ENCODE measurements at places on chromosomes 5 and 9. TPM values are rescaled to one million over a fixed set of nuclear protein-coding genes. Genes with fewer than 3 reads are reported as not detected.

The GABRB2 gene
- polyA plus RNA-seq, result not detected

DNA sequence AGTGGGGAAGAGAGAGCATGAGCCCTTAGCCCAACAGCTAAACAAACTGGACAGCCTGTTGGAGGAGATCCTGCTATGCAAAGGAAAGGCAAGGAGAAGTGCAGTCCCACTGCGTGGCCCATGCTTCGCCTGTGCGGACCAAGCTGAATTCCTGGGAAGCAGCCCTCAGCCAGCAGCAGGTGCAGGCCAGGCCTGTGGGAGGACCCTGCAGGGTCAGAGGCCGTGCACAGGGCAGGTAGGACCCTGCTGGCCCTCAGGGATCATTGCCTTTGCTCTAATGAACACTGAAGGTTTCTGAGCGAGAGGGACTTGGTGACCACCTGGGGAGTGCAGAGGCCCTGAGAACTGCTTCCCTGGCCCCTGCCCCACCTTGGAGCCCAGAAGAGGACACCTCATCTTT is 6.0 kb upstream of the SLC6A19 start:
- H3K4me3 ChIP-seq, result no peak overlapping the region
- peaks cover 2% of the 10 kb centered on the region for H3K27me3 ChIP-seq
- no peaks in the 10 kb centered on the region for H3K36me3 ChIP-seq
- no peaks in the 10 kb centered on the region for H3K4me1 ChIP-seq
- no peak overlapping the region for H3K27ac ChIP-seq
- DNase-seq, result no peak

GRCh38 chr5:80189201-80189600 is 66.6 kb downstream of the SERINC5 start:
- H3K4me1 ChIP-seq, result peaks cover 19% of the 10 kb centered on the region
- no peak for DNase-seq
- H3K27me3 ChIP-seq, result no peaks in the 10 kb centered on the region
- no peaks in the 10 kb centered on the region for H3K36me3 ChIP-seq

DNA sequence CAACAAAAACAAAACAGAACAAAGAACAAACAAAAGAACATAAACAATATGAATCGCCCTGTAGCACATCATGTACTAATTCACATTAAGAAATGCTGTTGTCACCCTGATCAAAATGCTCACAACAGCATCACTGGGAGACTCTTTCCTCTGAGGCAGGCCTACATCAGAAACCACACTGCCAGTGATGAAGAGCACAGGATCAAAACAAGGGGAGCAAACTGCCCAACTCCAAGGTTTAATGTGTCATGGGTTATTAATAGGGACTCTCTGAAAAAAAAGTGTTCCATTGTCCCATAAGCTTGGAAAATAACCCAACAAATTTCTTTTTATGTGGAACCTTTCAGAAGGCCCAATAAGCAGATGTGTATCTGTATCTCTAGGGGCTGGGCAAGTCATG is 74.2 kb downstream of the PTPN3 start:
- H3K27me3 ChIP-seq, result no peaks in the 10 kb centered on the region
- no peak overlapping the region for H3K4me3 ChIP-seq
- no peak for DNase-seq

DNA sequence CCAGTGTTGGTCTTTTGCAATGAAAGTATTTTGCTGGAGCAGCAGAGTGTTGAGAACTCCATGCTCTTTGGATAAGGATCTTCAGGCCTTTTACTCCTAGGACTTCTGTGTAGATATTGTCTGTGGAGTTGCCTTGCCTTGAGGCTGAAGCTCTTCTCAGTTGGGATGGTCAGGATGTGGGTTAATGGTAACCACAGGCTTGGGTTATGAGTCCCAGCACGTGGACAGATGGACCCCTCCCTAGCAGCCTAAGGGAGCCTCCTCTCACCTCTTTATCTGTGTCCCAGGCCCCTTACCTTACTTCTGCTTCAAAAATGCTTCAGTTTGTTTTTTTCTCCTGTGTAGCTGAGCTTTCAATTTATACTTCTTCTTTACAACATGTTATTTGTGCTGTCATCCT is 109.9 kb downstream of the MEGF10 start:
- no peak for DNase-seq
- H3K4me3 ChIP-seq, result no peak overlapping the region
- H3K4me1 ChIP-seq, result no peaks in the 10 kb centered on the region
- H3K36me3 ChIP-seq, result no peaks in the 10 kb centered on the region

- no peaks in the 10 kb centered on the region for H3K4me1 ChIP-seq
- no peak overlapping the region for H3K4me3 ChIP-seq
- H3K36me3 ChIP-seq, result no peaks in the 10 kb centered on the region
- no peak for DNase-seq
- H3K27me3 ChIP-seq, result no peaks in the 10 kb centered on the region
Observed at GRCh38 chr9:127033061-127033460, 89.4 kb downstream of the ANGPTL2 start.

GRCh38 chr9:115495052-115495635 is 377.2 kb upstream of the TNC start:
- no peak for DNase-seq
- H3K36me3 ChIP-seq, result no peaks in the 10 kb centered on the region
- no peak overlapping the region for H3K27ac ChIP-seq

DNA sequence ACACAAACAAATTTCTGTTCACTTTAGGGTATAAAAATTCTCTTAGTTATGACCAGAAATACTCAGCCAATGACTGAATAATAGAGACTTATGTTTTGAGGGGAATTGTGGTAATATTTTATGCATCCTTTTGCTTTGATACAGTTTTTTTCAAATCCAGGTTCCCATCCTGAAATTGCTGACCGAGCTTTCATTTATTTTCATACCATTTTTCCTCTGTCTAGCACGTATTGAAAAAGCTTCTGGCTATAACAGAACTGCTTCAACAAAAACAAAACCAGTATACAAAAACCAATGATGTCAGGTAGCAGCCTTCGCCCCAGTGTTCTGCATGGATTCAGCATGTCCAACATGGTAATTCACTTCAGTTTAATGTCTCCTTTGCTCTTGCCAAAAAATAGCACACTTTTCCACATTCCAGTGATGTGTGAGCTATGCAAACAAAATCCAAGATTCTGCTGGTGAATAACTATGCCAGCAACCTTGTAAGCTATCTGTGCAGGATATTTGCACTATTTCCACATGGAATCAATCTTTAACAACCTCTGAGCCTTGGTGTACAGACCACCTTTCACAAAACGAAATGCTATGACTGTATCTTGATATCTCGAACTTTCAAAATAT is 22.0 kb downstream of the CCNH start:
- no peak overlapping the region for H3K27ac ChIP-seq
- H3K27me3 ChIP-seq, result no peaks in the 10 kb centered on the region
- H3K4me1 ChIP-seq, result peaks cover 21% of the 10 kb centered on the region
- peaks cover 47% of the 10 kb centered on the region for H3K36me3 ChIP-seq
- DNase-seq, result no peak
- no peak overlapping the region for H3K4me3 ChIP-seq

The FST gene
- polyA plus RNA-seq, result 7.3 TPM

DNA sequence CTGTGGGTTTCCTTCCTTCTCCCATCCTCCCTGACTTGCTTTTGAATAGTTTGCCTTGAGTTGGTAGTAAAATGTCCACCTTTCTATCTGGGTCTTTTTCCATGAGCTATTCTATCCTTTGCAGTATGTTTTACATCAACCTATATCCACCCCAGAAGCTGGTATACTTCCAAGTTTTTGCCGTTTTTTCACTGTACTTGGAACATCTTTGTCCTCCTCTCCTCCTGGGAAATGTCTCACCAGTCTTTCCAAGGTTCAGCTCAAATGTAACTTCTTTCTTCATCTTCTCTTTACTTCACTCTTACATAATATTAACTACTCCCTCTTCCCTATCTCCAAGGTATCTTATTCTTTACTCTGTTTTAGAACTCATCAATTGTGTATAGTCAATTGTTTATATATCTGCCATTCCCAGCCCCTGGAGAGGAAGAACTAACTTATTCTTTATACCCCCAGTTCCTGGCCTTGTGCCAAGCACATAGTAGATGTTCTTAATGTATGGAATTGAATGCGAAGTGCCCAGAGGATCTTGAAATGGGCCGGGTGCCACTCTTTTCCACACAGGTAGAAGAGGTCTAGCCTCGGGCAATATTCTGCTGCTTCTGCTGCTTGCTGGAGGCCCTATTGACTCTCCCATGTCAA is 34.9 kb upstream of the SLC1A3 start:
- H3K36me3 ChIP-seq, result no peaks in the 10 kb centered on the region
- no peak for DNase-seq
- no peak overlapping the region for H3K4me3 ChIP-seq
- no peaks in the 10 kb centered on the region for H3K4me1 ChIP-seq
- no peak overlapping the region for H3K27ac ChIP-seq
- no peaks in the 10 kb centered on the region for H3K27me3 ChIP-seq
